COR-L47 (cell line): ENCODE measurements at places on chromosomes 5 and 9.

DNA sequence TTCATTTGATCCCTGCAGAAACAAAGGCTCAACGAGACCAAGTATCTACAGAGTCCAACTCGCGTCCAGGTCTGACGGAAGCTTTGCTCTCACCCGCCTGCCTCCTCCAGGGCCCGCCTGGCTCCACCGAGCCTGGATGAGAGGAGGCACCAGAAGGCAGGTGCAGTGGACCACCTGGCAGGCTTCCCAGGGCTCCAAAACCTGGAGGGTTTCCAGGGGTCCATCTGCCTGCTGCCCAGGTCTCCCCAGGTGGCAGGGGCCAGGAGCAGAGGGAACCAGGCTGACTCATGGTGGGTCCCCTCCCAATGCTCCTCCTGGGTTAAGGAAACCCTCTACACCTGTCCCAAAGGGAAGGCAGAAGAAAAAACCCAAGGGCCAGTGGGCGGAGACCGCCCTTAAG, 59.5 kb downstream of the VAV2 start:
- DNase-seq: peak; percentile 47

GRCh38 chr9:96040591-96041461, 165.3 kb downstream of the ERCC6L2 start:
- peak; percentile 82 for DNase-seq

DNA sequence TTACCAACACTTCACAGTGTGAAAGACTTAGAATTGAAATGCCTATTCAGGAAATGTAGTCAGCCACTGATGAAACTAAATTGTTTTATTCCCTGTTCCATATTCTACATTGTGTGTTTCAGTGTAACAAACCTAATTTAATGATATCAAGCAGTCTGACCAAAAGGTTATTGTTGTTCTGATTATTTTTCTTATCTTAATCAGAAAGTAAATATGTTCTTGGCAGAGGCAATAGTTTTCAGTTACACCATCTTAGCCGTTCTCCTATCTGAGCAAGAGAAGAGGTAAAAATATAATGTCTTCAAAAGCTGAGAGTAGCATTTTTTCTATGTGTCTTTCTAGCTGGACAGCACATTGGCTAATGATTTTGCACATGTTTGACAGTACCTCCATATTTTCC, 17.1 kb downstream of the CDC26 start:
- DNase-seq: no peak

GRCh38 chr9:31389075-31389474, 995.4 kb upstream of the ACO1 start:
- no peak for DNase-seq

DNA sequence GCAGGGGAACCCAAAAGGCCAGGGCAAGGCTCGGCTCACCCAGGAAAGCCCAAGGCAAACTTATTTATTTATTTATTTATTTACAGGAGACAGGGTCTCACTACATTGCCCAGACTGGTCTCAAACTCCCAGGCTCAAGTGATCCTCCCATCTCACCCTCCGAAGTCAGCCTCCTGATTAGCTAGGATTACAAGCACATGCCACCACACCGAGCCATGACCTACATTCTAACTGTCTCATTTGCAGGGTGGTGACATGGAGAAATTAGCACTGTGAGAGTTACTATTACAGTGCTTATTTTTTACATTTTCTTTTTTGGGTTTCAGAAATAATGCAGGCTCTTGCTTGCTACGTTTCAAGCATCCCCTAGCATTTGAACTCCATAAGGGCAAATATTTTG, 18.1 kb downstream of the ARHGEF37 start:
- no peak for DNase-seq

DNA sequence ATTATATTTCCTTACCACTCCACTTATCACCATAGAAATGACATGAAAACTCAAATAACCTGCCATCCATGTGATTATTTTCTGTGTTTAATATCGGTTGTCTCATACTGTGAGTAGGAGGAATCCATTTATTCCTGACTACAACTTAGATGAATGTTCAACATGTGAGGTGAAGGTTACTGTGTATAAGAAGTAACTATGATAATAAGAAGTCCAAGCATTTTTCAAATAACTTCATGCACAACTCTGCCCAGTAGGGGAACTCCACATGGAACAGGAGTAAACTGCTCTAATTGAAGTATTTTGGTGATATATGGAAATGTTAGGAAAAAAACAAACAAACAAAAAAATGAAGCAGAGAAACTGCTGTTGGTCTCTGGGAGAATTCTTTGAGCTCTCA, 447.5 kb upstream of the GRIN3A start:
- DNase-seq: no peak

DNA sequence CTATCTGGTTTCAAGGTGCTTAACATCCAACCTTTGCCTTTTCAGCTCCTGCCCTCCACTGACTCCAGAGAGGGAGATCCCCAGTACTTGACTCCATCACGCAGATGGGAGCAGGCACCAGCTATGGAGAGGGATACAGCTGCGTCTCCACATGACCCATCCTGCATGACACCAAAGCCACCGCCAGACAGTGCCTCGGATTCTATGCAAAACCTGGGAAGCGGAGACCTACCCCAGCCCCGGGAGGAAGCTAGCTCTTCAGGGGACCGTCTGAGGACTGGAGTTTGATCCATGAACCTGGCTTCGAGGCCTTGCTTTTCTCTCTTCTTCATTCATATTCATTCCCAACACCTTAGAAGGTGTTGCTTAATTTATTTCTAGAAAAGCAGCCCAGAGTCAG, 24.8 kb downstream of the HRH2 start:
- DNase-seq: no peak

DNA sequence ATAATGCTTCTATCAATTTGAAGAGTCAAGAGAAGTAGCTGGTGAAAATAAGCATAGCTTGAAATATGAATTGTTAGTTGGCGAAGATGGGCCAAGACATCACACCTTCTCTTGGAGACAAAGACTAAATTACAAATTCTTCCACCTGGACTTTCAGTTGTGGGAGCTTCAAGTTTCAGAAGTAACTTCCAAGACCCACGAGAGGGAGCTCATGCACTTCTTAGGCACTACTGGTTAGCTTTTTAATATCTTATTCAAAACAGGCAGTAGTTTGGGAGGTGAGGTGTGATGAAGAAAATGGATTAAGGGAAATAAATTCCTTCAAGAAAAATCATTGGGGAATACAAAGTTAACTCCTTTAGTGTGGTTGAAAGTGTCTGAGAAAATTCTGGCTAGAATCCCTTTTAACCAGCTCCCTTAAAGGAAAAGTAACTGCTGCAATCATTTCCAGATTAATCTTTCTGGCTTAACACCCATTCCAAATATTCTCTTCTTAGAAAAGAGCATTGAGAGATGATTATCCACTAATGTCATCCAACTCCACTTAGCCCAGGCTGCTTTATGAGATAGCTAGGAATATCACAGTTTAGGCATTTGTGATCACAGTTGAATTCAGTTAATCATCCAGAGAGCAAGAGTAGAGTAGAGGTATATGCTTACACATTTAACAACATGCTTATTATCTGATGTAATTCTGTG, 139.5 kb upstream of the DMRTA1 start:
- peak; percentile 79 for DNase-seq

DNA sequence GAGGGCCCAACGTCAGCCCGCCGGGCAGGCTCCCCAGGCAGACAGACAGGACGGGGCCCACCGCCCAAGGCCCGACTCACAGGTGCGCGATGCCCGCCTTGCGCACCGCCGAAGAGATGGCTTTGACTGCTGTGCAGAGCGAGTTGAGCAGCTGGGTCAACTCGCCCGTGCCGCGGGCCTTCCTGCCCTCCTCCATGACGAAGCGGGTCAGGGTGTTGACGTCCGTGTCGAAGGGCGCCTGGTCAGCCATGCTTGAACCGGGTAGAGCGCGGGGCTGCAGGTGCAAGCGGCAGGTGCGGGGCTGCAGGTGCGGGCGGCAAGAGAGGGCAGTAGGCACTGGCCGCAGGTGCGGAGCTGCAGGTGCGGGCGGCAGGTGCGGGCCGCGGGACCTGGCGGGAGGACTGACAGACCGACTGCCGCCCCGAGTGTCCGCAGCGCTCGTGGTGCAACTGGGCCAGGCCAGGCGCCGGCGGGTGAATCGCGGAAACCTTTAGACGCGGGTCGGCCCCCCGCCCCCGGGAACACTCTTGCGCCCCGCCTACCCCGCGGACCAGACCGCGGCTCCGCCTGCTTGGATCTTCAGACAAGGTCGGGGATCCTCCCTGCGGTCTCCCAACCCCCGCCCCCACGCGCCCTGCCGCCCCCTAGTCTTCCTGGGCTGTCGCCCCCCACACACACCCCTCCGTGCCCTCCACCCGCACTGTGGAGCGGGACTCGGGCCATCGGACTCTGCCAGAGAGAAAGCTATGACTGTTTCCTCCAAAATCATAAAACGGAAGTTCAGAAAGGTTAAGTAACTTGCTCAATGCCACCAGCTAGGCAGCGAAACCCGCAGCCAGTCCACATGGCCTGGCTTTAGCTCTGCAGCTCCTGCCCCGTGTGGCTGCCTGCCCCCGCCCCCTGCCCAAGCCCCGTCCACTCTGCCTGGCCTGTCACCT, at the start of gene FBP1:
TSS of gene FBP1 (minus strand) at position 458 of the 938 bp plus-strand sequence. CDS start at position 250, 208 bp downstream.
- DNase-seq: no peak

DNA sequence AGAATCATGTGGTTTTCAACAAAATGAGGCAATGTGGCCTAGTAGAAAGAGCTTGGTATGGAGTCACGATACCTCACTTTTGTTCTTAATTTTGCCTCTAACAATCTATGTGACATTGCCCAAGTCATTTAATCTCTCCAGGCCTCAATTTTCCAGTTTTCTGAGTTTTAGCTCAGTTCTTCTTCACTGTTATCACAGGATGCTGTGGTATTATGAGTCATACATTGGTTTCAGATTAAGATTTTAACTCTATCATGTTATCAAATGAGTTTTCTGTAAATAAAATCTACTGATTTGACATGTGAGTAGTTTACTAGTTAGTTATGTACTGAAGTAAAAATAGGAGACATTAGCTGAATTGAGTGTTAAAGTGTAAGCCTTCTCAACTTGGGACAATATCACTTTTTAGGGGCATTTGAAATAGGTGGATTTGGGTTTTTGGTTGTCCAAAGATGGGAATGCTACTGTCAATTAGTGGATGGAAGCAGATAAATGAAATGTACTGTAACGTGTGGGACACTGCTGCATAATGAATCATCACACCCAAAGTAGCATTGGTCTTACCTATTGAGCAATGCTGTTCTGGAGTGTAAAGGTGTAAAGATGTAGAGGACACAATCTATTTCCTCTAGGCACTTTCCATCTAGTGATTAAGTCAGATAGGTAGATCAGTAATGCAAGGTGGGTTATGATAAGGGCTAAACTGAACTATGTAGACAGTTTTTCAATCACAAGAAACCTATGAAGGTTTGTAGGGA, 73.3 kb downstream of the NNT start:
- DNase-seq: no peak

DNA sequence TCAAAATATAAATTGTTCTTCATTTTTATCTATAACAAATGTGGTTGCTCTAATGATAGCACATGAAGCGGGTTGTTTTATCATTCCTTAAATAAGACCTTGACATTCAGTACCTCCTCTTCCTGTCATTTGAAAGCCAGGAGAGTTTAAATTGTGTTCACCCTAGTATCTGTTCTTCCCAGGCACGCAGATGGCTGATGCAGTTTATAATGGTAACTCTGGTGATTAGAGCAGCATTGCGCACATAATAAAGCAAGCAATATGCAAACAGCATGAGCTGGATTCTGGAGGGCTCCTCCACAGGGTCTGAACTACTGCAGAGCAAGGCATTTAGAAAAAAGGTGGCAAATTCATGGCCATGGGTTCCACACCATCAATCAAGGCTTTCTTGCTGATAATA, 307.8 kb downstream of the ENC1 start:
- no peak for DNase-seq
